ENCODE measurements at places on chromosomes 7 and 10.

DNA sequence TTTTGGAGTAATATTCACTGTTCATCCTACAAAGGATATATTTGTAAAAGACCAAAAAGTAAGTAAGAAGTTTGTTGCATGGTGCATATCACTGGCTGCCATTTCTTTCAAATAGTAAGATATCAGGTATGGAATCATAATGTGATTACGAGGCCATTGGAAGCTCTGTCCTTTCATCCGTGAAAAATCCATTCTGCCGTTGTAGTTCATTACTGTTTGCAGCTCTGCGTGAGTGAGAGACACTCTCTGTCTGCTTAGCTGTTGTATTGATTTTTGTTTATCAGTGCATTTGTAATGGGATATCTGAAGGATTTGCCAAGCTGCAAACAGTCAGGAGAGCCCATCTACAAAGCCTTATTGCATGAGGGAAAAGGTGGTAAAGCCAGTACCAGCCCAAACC lies 44.1 kb upstream of the SLC39A12 start:
- no peak for DNase-seq

DNA sequence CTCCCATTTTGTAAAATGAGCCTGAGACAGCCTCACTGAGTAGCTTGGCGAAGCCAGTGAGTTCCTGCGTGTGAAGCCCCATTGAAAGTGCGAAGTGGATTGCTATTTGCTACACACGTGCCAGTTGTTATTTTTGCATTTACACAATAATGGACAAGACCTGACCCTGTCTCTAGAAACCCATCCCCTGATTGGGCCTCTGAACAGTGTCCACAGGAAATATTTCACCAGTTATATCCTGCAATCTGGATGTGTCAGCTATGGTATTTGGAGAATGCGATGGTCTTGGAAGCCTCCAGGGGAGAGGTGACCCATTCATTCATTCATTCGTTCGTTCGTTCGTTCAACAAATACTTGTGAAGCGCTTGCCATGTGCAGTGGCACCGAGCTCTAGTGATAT lies 37.1 kb downstream of the COL13A1 start:
- DNase-seq, result no peak

DNA sequence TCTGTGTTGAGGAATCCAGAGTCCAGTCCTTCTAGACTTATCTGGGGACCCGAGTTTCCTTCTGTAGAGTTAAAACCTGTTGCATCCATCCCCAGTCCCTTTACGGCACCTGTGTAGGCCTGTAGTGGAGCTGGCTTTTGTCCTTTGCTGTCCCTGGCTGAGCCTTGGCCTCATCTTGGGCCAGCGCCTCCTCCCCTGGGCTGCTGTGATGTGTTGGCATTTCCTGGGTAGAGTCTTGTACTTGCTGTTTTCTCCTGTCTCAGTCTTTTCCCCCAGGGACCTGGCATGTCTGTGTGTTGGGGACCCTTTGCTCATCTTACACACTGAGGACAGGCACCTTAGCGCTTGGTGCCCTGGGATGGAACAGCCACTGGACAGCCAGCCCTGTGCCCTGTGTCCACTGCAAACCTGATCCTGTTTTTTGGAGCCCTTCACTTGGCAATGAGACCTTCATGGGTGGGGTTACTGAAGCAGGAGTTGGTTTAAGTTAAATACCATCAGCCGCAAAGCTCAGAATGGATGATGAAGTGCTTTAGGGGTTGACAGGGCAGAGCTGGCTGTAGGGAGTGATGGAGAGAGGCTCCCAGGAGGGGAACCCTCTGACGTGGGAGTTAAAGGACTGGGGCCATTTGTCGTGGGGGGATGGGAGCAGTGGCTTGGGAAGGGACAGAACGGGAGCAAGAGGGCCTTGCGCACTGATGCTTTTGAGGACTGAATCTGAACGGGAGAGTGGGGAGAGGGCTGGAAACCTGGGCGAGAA lies 50.9 kb downstream of the CUX1 start:
- DNase-seq, result no peak

DNA sequence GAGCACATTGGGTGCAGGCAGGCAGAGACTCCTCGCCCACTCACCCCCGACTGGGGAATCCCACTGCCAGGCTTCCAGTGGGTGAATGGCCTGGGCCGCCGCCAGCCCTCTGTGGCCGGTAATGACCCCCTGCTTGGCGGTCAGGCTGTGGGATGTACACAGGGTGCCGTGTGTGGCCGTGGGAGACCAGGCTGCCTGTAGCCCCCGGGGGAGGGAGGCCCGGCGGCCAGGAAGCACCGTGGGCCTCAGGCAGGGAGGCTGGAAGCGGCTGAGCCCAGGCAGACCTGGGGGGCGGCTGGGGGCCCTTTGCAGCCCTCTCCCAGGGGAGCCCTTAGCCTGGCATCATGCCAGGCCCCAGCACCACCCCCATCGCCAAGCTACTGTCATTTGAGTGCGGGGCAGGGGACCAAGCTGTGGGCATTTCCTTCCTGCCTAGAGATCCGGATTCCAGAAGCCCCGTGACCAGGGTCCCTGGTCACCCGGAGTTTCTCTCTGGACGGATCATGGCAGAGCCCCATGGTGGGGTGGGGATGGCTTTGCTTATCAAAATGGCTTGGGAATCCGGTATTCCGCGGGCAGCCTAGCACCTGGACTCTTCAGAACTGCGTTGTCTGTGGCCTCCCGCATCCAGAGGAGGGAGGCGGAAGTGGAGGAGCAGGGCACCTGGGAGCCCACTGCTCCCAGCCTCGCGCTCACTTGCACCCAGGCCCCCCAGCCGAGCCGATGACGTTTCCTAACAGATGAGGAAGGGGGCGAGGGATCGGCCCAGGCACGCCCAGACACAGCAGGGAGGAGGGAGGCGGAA lies 1.1 kb downstream of the TTYH3 start:
- no peak for DNase-seq

GRCh38 chr7:51456-52068 lies 140.8 kb upstream of the FAM20C start:
- DNase-seq, result no peak

- DNase-seq, result no peak
These were observed 97.5 kb downstream of the ZNF365 start for GRCh38 chr10:62471711-62472110.
